ENCODE measurements at places on chromosomes 11 and 22.

- no peak for DNase-seq
Observed at GRCh38 chr22:22816171-22816514, 71.5 kb upstream of the IGLL5 start.

- no peak for DNase-seq
Observed at GRCh38 chr11:8086571-8086970, 5.6 kb downstream of the TUB start.

DNA sequence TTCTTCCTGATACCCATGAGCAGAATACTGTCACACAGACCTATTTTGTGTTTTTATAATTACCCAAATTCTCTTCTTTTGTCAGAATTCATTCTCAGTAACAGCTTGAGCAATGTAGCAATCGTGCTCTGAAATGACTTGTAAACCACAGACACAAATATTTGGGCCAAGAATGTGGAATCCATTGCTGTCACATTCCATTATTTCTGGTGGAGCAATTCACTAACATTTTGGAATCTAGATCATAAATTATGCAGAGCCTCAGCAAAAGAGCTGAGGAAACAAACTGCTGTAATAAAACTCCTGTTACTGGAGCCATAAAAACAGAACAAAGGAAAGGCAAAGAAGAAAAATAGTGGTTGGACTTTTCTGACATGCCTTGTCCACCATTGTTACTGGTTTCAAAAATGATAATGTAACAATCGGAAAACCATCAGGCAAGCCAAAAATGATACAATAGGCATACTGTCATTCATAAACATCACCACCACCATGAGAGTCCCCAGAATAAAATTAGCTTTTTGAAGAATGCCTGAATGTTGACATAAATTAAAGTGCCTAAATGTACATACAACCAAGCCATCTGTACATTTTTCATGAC lies 223.4 kb upstream of the PITPNB start:
- no peak for DNase-seq

- no peak for DNase-seq
Observed at GRCh38 chr11:90294091-90294490, 71.2 kb upstream of the CHORDC1 start.

GRCh38 chr11:69707176-69707575 lies 3.4 kb upstream of the FGF19 start:
- DNase-seq, result no peak

DNA sequence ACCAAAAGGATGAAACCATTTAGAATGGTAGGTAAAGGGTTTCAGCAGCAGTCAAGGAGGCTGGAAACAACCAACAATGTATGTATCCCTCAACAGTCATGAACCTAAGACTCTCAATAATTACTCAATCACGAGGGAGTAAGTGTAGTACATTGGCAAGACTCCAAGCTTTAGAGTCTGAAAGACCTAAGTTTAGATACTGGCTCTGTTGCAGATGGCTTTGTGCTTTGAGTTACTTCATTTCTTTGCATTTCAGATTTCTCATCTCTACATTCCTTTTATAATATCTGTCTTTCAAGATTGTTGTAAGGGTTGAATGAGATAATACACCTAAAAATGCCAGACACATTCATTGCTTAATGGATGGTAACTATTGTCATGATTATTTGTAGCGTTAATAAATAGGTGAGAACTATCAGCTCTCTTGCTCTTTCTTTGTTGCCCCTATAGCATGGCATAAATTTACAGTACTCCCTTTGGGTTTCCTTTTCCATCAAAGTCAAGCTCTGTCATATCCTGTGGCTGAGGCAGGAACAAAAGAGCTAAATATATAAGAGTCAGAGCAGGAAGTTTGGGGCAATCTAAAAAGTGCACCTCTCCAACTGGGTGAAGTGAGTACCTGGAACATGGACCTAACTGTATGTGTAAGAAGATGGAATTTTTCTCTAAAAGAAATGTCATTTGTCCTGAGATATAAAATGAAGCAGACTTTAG lies 228.2 kb upstream of the ZC3H12C start:
- DNase-seq, result no peak

- no peak for DNase-seq
Observed at GRCh38 chr22:45254789-45255278, 14.1 kb upstream of the KIAA0930 start.

GRCh38 chr11:123174196-123175183 lies 20.6 kb downstream of the CLMP start:
- no peak for DNase-seq

DNA sequence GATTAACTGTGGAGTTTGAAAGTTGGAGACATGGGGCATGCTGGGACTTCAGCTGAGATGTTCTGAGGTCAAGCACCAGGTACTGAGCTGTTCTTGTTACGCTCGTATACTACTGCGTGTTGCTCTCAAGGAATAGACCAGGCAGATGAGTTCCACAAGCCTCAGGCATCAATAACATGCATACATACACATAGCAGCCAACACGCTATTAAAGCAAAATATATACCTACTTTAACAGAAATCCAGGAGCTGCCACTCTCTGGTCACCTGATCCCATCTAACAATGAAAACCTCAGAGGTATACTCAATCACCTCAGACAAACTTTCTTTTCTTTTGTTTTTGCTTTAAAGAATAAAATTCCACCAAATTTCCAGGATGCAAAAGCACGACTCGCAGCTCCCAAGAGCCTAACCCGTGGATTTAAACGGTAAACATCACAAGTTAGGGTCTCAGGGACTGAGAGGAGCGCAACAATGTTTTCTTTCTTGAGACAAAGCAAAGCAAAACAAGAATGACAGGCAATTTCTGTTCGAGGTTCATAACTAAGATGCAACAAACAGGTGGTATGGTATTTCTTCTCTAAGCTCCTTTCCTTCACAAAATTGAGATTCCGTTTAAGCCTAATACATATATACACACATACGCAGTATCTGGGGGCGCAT lies 16.5 kb downstream of the BLID start:
- DNase-seq, result no peak

- no peak for DNase-seq
Observed at GRCh38 chr11:87224486-87224885, 186.8 kb downstream of the TMEM135 start.

GRCh38 chr11:119607726-119608125 lies 121.3 kb downstream of the NECTIN1 start:
- DNase-seq, result no peak

GRCh38 chr22:20576445-20576816 lies 69.0 kb downstream of the MED15 start:
- DNase-seq, result no peak

- no peak for DNase-seq
Observed at GRCh38 chr22:40203572-40203971, 25.8 kb downstream of the TNRC6B start.

GRCh38 chr11:6656584-6656915 lies 941 bp upstream of the DCHS1 start:
- DNase-seq, result no peak

- no peak for DNase-seq
Observed at GRCh38 chr22:29263791-29264276, 3.9 kb downstream of the RHBDD3 start.

- DNase-seq, result no peak
Observed at GRCh38 chr11:86596861-86597586, 75.4 kb downstream of the ME3 start.

DNA sequence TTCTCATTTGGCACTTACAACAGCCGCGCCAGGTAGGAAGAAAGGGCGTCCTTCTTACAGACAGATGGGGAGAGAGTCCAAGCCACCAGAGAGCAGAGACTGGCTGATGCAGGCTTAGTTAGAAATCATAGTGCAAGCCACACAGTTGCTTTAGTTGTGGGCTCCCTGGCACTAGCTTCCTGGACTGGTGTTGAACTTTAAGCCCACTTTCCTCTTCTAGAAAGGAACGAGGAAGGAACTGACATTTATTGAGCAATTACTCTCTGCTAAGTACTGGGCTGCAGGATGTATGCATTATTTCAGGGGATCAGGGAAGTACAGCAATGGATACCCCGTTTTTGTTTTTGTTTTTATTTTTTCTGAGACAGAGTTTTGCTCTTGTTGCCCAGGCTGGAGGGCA lies 3.0 kb downstream of the BACE1 start:
- DNase-seq, result no peak

- peak; percentile 62 for DNase-seq
Observed at GRCh38 chr11:128884703-128885338, 6.3 kb upstream of the KCNJ5 start.

- DNase-seq, result no peak
Observed at GRCh38 chr11:118084247-118084646, 2.5 kb downstream of the SMIM35 start.

All from NT2/D1 (cell line).